ENCODE measurements at places on chromosomes 5 and 9.
A peak's percentile ranks its signal among the peaks of the same experiment; 100 is the strongest.

DNA sequence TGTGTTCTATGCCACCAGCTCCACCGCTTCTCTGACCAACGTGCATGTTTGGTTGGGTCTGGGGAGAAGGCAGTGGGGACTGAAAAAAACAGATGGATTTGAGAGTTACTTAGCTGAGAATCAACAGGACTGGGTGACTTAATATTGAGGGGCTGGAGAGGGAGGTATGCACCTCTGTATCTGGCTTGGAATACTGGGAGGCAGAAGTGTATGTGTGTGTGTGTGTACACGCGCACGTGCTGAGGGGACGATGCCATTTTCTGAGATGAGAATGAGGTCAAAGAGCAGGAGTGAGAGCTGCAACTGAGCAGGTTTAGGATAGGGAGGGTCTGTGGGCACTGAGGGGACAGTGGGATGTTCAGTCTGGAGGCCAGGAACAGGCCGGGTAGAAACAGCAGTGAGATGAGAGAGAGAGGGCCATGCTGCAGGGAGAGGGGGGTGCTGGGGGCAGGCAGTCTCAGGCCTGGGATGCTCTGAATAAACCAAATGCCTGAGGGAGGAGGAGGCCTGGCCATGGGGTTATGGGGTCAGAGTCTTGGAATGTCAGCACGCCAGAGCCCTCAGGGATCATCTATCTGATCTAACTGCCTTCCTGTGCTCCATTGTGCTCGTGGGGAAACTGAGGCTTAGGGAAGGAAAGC, 14.0 kb downstream of the PDGFRB start:
- no peak for DNase-seq

DNA sequence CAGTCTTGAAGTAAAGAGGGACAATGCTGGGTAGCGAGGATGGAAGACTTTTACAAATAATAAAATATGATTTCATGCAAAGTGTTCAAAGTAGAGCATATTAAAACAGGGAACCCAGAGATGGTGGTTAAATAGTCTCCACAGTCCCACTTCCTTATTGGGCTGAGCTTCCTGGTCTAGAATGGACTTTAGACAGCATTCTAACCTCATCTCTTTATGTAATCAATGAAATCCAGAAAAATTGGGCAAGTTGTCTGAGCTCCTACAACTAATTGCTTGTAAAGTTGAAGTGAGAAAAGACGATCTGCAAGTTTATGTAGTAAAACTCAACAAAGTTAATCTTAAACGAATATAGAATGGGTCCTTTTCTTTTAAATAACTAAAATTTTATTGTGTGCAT, 328.9 kb downstream of the PJA2 start:
- no peak for DNase-seq

DNA sequence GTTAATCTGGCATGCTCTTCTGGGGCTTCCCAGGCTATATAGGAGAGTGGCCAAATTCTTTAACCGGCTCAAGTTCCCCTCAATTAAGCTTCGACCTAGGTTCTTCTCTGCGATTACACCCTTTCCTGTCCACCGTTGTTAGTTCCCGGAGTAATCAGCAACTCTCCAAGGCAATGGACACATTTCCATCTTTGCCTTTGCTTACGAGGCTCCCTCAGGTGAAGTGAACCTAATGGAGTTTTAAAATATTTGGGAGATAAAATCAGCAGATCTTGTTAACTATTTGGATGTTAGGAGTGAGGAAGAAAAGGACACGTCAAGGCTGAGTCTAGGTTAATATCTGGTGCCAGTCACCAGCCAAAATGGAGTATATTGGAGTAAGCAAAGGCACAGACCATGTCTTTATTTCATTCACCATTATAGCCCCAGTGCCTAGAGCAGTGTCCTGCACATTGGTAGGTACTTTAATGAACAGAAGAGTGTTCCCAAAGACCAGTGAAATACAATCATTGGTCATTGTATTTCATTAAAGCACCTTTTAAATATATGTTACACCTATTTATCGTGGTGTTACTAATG, 515 bp downstream of the UTP15 start:
- no peak for DNase-seq

- DNase-seq = no peak
These were observed at the start of gene ELAVL2 for GRCh38 chr9:23826120-23826629. Gene ELAVL2, minus strand, starts transcription at chr9:23826240. Its CDS starts 64,006 bp downstream, at chr9:23762234.

GRCh38 chr5:55426455-55426854, 108.3 kb downstream of the PLPP1 start:
- no peak for DNase-seq

DNA sequence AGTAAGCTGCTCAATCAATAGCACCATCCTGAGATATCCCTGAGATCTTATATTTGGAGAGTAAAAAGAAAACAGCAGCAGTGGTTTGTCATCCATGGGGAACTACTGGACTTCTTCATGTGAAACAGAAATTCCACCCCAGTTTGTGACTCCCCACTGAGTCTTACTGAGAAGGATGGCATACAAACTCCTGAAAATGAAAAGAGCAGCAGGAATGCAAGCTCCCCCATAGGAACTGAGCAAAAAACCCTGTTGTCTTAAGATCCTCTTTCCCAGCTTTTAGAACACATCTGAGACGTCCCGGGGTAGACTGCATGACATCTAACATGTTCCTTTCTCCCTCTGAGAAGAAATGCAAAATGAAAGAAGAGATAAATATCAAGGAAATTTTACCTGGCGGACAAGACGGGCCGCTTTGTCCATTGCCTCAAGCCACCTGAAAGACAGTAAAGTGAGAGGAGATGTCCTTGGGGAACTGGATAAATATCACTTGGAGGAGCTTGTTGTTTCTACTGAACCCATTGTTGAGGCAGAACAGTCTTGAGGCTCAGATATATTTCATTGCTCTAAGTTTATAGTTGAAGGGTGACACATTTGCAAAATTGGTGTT, 117.1 kb downstream of the NUDT12 start:
- DNase-seq = no peak

GRCh38 chr5:96852759-96853158, 23.5 kb upstream of the ERAP2 start:
- DNase-seq = no peak

DNA sequence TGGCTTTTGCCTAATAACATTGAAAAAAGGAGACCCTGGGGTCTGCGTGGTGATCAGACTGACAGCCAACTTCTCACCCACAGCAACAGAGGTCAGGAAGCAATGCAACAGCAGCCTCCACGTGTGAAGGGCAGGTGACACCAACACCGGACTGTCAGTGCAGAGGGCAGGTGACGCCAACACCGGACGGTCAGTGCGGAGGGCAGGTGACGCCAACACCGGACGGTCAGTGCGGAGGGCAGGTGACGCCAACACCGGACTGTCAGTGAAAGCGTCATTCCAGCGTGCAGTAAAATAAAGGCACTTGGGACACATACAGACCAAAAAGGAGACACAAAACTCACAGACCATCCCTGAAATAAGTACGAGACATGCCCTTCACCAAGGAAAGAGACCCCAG, 37.2 kb upstream of the CEP72 start:
- no peak for DNase-seq

GRCh38 chr9:23522952-23523351, 303.1 kb downstream of the ELAVL2 start:
- DNase-seq = no peak

- no peak for DNase-seq
These were observed at the start of gene PRRT1B for GRCh38 chr9:131545003-131545785. Gene PRRT1B, plus strand, starts transcription at chr9:131545523. Its CDS starts 93 bp downstream, at chr9:131545616.

DNA sequence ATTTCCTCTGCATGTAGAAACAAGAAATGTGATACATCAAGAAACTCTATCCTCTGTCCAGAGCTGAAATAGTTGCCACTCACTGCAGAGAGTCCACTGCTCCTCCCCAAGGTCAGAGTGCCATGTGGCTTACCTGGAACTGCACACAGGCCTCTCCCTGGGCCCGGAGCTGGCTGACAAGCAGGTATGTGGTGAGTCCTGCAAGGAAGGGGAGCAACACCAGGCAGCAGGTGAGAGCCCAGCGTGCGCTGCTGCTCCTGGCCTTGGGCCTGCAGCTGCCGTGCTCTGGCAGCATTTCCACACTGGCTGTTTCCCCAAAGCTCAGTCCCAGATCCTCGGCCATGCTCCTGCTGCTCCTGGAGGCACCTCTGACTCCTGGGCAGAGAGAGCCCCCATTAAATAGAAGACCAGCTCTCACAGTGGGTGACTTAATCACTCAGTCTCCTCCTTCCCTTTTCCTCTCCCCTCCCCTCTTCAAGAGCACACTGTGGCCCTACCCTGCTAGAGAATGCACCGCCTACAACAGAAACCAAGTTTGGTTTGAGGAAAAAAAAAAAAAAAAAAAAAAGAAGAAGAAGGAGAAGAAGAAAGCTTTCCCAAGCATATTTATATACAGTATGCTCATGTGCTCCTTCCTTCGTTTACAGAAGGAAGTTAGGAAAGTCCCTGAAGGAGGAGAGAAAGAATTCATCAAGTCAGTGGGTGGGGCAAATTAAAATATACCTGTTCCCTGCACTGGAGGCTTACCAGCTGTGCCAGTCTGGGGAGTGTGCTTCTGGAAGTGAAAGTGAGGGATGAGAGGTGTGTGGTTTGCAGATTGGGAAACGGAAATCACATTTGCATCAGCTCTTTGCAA, at the start of gene TNFSF15:
TSS of gene TNFSF15 (minus strand) at position 370 of the 856 bp plus-strand sequence. CDS start at position 343, 27 bp downstream.
- DNase-seq = no peak

- peak; percentile 34 for DNase-seq
These were observed at the start of gene UAP1L1 for GRCh38 chr9:137077010-137077747. Gene UAP1L1, plus strand, starts transcription at chr9:137077517. Its CDS starts 16 bp downstream, at chr9:137077533.

DNA sequence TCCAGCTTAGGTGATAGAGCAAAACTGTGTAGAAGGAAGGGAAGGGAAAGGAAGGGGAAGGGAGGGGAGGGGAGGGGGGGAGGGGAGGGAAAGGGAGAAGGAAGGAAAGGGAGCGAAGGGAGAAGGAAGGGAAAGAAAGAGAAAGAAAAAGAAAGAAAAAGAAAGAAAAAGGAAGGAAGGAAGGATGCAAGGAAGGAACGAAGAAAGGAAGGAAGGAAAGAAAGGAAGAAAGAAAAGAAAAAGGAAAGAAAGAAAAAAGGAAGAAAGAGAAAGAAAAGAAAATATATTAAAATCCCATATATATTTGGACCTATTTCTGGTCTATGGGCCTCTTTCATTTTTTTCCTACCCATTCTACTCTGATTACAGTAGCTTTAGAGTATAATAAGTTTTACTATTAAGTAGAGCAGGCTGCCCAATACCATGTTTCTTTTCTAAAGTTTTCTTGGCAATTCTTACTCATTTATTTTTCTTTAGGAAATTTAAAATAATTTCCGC, 229.1 kb downstream of the AUH start:
- DNase-seq = no peak

- DNase-seq = no peak
These were observed 64.3 kb downstream of the CXXC5 start for GRCh38 chr5:139712412-139712811.
